Activated CD8-positive, alpha-beta memory T cell treated with anti-CD3 and anti-CD28 coated beads for 1 hour (primary cell): ENCODE measurements at places on chromosomes 12 and 14.

GRCh38 chr12:80877721-80878265 lies 59.9 kb downstream of the LIN7A start:
- no peak for DNase-seq

DNA sequence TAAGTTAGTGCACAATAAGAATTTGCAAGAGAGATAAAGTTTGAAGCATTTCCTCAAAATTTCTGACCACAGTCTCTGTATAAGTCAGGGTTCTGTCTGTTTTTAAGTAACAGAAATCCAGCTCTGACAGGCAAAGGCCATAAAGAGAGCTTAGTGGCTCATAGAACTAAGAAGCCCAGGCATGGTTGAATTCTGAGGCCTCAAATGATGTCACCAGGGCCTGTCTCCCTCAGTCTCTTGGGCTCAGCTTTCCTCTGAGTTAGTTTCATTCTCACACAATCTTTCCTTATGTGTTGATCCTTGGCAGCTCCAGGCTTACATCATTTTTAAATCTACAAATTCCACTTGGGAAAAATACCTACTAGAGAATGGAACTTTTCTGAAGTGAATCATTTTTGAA lies 173.4 kb upstream of the ATP2B1 start:
- no peak for DNase-seq

- no peak for DNase-seq
Measured at GRCh38 chr12:75979181-75979580, 52.4 kb downstream of the PHLDA1 start.

DNA sequence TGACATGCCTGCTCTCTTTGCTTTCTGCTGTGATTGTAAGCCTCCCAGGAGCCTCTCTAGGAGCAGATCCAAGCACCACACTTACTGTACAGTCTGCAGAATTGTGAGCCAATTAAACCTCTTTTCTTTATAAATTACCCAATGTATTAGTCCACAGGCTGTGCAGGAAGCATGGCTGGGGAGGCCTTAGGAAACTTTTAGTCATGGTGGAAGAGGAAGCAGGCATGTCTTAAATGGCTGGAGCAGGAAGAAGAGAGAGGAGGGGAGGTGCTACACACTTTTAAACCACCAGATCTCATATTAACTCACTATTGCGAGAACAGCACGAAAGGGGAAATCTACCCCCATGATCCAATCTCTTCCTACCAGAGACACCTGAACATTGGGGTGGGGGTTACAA lies 108.9 kb downstream of the DERA start:
- no peak for DNase-seq
